ENCODE measurements at places on chromosomes 16 and 17.

GRCh38 chr17:68800751-68801150 is 154.4 kb downstream of the ABCA8 start:
- no peak for DNase-seq

GRCh38 chr16:87549627-87550494 is 52.4 kb upstream of the JPH3 start:
- DNase-seq: no peak

DNA sequence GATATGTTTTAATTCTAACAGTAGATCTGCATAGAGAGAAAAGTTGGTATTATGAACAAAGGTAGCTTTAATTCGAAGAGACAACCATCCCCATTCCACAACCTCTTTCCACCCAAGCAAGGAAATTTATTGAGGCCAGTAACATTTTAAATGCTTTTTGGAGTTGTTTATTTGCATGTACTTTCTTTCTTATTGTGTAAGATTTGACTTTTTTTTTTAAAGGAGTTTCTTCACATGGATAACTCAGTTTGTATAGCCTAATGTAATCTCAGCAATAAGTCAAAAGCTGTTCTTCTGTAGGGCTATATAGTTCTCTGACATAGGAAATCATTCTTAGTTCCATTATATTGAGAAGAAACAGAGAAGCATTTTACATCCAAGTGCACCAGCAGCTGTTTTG is 163.3 kb downstream of the PRKCA start:
- no peak for DNase-seq

GRCh38 chr17:69346766-69347165 is 19.8 kb upstream of the ABCA5 start:
- no peak for DNase-seq

GRCh38 chr16:66278604-66279262 is 87.8 kb upstream of the CDH5 start:
- no peak for DNase-seq

- DNase-seq: no peak
Observed at GRCh38 chr17:2323629-2324314, 12.5 kb downstream of the TSR1 start.

GRCh38 chr17:45893725-45894021 is 681 bp upstream of the MAPT start:
- no peak for DNase-seq

Measured in GM13977 (cell line).